ENCODE measurements at places on chromosomes 7 and 10. TPM values are rescaled to one million over a fixed set of nuclear protein-coding genes. Genes with fewer than 3 reads are reported as not detected.

Gene SUFU
- total RNA-seq: 3.1 TPM

Gene FZD1
- total RNA-seq: 13.3 TPM

Gene EMX2
- not detected for total RNA-seq

DNA sequence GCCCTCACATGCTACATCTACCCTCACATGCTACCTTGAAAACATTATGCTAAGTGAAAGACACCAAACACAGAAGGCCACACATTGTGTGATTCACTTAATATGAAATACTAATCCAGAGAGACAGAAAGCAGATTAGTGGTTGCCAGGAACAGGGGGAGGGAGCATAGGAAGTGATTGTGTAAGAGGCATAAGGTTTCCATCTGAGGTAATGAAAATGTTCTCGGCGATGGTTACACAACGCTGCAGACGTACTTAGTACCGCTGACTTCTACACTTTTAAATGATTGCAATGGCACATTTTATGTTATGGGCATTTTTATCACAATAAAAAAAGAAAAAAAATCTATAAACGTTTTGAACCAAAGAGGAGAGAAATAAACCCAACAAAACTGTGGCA, 742.3 kb downstream of the TYW1 start:
- no peak for DNase-seq

DNA sequence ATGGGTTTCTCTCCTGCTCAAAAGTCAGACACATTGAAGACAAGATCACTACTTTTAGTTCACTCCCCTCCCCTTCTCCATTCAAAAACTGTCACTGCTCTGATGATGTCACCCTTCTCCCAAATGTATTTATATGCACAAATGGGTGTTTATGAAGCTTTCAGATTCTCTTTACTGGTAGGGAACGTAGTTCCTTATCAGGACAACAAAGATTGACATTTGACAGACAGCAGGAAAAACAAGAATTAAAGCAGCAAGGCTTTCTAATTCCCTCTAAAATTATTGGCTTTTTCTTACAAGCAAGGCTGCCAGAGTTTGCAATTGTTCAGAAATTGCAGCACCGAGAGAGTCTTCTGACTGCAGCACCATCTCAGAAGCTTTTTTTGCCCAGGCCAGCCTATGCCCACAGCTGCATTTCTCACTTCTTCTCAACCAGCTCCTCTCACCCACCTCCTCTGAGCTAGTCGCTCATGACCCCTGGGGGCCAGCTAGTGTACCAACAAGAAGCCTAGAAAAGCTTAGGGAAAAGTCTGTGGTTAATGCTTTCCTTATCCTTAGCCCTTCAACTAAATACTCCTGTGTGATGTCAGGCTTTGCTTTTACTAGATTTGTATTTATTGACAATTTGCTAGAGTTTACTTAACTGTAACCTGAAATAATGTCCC, 265.1 kb downstream of the HTR7 start:
- DNase-seq: peak; percentile 55

DNA sequence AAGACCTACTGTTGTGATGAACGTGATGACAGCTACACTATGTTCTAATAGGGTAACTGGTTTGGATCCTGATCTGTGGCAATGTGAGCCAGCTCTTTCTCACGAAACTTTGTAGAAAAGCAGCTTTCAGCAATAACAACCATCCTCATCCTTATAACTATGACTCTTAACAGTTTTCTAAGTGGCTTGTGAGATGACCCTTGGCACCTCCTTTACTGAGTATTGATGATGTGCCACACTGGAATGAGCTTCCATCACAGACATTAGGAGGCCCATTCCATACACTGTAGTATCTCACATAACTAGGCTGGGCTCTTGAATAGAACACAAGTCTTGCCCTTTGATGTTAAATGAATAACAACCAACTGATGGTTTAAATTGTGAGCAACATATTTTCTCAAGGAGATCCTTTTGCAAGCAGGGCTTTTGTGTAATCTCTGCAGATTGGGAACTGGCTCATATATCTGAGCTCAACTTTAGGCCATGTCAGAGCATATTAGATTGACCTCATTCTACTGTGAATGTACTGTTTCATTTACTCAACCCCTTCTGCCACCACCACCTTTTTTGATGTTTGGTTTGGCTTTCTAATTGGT, 46.4 kb downstream of the MYPN start:
- no peak for DNase-seq

DNA sequence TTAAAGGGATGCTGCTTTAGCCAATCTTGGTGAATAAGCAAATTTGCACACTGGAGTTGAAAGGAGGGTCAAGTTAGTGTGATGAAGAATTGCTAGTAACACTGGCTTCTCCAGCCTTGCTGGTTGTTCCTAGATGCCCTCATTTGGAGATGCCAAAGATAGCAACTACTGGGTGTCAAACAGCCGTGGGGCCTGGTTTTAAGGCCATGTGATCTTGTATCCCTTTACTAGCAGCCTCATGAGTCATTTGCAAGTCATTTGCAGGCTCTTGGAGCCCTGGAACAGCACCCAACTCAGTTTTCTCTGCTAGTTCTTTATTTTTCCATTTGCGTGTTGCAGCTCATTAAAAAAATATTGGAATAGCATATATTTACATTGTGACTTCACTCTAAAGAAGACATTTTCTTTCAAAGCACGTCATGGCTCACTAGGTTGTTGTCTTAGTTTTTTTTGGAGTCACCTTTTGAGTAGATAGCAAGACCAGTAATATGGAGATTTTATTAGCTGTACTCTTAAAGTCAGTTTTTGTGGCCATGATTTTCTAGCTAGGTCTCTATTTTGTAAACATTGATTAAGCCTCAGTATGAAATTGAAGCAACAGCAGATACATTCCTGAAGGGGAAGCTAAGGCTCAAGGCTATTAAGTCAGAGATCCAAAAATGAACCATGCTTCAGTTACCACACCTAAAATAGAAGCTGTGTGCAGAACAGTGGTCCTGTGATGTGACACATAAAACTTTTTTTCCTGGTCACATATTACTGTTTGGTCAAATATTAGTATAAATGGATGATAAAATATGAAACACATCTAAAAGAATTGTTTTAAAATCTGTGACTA, 1.3 kb downstream of the LSMEM1 start:
- DNase-seq: peak; percentile 97

DNA sequence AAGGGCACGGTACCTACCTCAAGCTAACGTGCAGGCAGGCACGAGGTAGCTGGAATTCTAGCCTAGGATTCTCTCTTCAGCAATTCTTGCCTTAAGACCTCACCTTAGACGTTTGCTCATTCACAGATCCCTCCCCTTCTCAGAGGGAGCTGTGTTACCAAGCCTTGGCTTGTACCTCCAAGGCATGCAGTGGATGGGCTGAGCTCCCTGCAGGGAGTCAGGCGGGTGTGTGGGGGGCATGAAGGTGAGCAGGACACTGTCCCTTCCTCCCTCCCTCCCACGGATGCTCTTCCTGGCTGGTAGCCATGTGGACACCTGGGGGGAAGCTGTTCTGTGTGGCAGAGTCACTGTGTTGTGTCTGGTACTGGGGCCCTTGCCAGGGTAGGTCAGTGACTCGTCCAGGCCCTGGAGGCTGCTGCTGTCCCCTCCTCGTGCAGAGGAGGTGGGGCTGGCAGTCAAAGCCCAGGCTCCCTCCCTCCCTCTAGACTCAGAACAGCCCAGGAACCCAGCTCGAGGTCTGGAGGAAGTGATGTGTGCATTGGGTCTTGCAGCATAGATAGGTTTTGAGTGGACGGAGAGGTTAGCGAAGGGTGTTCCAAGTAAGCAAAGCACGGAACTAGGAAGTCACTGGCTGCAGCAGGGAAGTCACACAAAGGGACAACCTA, 222.2 kb upstream of the SH2B2 start:
- DNase-seq: no peak

DNA sequence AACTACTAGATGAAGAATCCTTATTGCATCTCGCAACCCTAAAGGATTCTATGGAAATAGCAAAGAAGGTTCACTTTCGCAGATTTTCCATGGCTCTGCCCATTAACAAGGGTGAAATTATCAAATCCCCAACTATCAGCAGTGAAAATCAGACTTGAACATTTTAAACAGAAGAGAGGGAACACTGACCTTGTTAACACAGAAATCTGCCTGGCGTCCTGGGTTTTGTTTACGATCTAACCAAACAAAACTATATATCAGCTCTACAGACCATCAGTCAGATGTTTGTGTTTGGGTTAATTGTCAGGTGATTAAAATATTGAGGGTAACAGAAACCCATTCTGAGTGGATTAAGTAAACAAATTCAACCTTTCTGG, 1.9 kb downstream of the CTTNBP2 start:
- DNase-seq: no peak

DNA sequence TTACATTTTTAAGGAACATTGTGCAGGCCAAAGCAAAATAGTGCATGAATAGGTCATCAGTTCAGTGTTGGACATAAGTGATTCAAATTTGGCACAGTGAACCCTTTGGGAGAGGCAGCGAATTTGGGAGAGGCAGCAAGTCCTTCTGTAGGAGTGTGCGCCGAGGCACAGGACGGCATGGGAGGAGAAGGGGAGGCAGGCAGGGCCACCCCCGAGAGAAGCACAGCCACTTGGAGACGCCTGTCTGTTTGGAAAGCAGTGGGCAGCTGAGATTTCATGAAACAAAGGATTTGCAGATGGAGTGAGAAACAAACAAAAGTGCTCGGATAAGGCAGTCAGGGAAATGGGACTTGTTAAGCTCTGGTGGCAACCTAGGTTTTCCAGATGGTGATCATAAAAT, 30.6 kb downstream of the VIPR2 start:
- DNase-seq: no peak

Measured in myocyte (in vitro differentiated cells).